ENCODE measurements at places on chromosomes 6 and 20. TPM values are rescaled to one million over a fixed set of nuclear protein-coding genes. Genes with fewer than 3 reads are reported as not detected.

Gene GSTA3
- not detected for total RNA-seq

Gene PNPLA1
- total RNA-seq, result not detected

Gene HSPA1B
- 56.2 TPM for total RNA-seq

Gene RSPH9
- 0.49 TPM for total RNA-seq

Gene ADGB
- 0.04 TPM for total RNA-seq

Gene PARD6B
- total RNA-seq, result 0.93 TPM

Gene OR12D3
- not detected for total RNA-seq

DNA sequence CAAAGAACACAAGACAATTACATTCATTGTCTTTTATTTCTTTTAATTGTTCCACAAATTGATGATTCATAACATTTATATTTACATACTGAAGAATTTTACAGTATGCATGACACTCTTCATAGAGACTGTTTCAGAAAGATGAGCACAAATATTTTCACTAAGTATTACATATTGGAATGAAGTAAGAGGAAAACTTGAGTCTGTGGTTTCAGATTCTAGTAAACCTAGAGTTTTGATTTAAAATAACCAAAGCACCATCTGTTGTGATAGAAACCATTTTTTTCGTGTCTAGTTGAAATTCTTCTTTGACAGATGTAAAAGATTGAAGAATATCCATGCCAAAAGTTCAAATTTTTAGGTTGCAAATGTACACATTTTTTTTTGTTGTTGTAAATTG lies 32.1 kb upstream of the OPN5 start:
- DNase-seq, result peak; percentile 7

DNA sequence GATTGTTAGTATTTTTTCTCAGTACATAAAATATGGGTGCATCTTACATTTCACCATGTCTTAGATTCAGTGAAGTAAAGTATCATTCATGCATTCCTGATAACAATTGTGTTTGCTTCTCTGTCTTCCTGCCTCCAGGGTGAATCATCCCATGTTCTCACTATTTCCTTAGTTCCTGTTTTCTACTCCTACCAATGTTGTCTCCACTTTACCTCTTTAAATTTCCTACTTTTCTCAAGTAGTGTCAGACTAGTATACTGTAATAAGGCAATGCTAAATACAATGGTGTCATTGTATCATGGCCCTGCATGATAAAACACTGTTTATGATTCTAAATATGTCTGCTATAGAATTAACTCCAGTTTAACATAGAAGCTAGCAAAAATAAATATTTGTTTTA lies 37.4 kb upstream of the GABRR1 start:
- DNase-seq, result no peak

DNA sequence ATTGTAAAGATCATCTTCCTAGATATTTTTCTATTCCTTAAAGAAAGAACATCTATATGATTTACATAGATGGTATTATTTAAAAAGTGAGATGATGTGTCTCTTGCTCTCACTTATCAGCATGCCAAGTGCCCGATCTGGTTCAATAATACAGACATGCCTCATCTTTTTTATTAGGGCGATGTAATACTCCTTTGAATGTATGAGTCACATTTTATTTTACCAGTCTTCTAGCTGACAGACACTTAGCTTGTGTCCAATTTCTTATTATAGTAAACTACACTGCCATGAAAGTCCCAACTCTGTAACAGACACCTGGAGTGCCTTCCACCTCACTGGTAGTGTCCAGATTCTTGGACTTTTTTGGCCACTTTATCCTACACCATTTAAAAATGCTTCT lies 586.6 kb upstream of the BTBD3 start:
- no peak for DNase-seq

GRCh38 chr6:161318456-161318855 lies 44.6 kb upstream of the AGPAT4 start:
- DNase-seq, result peak; percentile 7

- peak; percentile 35 for DNase-seq
These were observed 10.7 kb downstream of the CASS4 start for GRCh38 chr20:56422824-56423189.

GRCh38 chr6:329888-330691 lies 37.8 kb downstream of the DUSP22 start:
- DNase-seq, result peak; percentile 68

DNA sequence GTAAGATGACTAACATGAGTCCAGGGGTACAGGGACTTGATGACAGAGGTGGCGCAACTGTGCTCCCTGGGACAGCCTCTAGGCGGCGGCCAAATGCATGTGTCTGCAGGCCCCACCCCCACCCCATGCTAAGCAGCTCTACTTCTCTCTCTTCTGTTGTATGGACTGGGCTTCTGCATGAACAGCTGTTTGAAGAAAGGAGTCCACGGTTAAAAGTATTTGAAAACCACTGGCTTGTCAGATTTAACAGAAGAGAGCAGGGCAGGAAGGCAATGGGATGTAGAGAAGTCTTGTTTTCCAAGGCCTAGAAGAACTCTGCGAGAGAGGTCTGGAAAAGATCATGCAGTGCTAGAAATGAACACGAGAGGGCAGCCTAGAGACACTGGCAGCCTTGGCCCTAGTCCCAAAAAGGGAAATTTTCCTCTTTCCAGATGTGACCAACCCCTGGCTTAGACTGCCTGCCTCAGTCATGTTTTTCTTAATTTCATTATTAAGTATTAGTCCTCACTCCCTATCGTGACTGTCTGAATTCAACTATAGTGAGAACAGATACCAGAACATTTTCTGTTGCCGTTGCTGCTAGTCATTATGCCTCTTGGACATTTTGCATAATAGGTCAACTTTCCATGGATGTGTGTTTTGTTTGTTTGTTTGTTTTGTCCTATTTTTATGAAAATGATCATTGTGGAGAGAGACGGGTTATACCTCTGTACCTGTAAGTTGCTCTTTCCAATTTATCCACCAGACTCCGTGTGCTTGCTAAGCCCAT lies 265.0 kb downstream of the ADGRG6 start:
- peak; percentile 79 for DNase-seq

GRCh38 chr20:61503106-61503505 lies 251.0 kb downstream of the CDH4 start:
- no peak for DNase-seq

- DNase-seq, result no peak
These were observed 16.5 kb downstream of the RNASET2 start for GRCh38 chr6:166939894-166940293.

DNA sequence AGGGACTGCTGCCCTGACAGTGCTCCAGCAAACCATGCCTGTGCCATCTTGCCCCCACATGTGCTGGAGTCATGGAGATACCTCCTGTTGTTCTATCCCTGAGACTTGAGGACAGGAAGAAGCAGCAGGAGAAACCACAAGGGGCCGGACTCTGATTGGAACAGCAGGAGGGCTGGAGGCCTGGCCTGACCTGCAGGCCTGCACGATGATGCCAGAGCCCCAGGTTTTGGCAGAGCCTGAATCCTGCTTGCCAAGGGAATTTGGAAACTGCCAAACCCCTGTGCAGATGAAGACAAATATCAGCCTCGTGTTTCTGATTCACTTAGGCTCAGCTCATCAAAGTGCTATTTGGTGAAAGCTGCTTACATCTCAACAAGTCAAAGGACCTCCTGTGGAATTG lies 177.6 kb downstream of the MAFB start:
- peak; percentile 21 for DNase-seq

DNA sequence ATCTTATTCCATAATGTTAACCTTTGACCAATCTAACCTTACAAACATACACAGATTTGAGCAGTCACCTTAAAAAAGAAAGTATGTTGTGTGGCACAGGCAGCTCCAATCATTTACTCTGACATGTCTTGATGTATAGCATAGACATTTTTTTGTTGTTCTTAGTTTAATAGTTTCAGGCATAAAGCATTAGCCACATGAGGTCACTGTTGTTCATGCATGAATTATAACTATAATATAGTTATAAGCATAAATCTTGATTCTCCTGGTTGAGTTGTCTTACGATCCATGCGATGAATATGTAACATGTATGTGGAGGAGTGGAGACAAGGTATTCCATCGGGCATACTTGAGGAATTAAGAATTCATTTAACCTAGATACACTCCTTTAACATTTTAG lies 26.1 kb upstream of the NKAIN2 start:
- DNase-seq, result peak; percentile 34

DNA sequence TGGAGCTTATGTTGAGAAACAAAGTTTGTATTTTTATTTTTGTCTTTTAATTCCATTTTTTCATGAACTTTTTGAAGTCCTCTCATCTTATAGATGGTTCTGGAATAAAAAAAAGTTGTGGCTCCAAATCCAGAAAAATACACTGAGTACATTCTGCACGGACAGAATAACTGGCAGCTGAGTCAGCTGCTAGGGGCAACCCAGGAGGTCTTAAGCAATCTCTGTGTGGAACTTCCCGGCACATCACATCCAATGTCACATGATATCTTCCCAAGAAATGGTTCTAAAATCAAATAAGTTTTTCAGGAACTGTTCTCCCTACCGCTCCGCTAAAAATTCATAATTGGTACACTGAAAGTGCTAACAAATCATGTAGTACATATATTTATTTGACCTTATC lies 29.8 kb downstream of the SLC13A3 start:
- DNase-seq, result no peak
